ENCODE measurements at places on chromosomes 5 and 9.

- DNase-seq, result no peak
Measured at GRCh38 chr5:17024686-17025180, 88.6 kb upstream of the MYO10 start.

GRCh38 chr9:131927091-131927490 lies 152.6 kb downstream of the MED27 start:
- DNase-seq, result no peak

- no peak for DNase-seq
Measured at GRCh38 chr5:67904366-67904765, 311.2 kb upstream of the PIK3R1 start.

GRCh38 chr9:129172816-129173215 lies 5.2 kb downstream of the IER5L start:
- no peak for DNase-seq

DNA sequence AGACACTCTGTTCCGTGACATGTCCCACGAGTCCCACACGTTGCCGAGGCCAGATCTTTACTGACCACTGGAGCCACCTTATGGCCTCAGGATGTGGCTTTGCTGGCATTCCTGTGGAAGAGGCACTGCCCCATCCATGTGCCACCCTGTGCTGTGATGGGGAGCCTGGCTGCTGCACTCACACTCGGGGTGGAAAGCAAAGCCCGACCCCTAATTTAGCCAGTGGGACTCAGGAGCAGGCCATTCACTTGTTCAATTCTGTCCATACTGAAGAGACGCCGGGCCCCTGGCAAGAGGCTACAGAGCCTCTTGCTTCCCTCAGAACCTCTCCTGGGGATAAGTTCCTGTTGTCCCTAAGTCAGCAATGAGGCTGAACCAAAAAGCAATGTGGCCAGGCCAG lies 18.6 kb upstream of the CEP72 start:
- no peak for DNase-seq

- DNase-seq, result no peak
Measured at GRCh38 chr9:38368731-38369130, 23.8 kb upstream of the ALDH1B1 start.

DNA sequence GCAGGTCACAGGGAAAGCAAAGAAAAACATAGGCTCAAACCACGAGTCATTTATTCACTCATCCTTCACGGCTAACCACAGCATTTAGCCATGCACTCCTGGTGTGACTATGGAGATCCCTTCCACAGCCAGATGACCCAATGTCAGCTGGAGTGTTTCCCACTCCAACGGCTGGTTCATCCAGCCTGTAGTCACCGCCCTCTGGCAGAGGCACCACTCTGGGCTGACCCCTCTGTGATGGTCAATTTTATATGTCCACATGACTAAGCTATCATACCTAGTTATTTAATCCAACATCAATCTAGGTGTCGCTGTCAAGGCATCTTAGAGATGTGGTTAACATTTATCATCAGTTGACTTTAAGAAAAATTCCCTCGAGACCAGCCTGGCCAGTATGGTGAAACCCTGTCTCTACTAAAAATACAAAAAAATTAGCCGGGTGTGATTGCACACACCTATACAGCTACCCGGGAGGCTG lies 9.5 kb upstream of the PHF19 start:
- no peak for DNase-seq

DNA sequence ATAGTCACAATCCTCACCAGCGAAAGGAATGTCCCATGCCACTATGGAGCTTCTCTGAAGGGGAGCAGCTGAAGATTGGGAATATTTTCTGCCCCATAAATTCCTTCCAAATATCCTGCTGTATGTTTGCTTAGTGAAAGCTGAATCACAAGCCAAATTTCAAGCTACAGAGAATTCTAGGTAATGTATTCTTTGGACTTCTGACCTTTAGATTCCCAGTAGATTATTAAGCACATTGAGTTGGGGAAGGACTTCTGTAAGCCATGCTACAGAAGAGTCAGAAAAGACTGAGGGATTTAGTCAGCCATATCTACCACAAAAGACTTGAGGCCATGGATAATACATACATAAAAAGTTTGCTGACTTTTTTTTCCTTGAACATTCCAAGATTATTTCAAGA lies 1342.0 kb upstream of the NUDT12 start:
- no peak for DNase-seq
